CD8-positive, alpha-beta T cell (primary cell): ENCODE measurements at places on chromosomes 12 and 14.

DNA sequence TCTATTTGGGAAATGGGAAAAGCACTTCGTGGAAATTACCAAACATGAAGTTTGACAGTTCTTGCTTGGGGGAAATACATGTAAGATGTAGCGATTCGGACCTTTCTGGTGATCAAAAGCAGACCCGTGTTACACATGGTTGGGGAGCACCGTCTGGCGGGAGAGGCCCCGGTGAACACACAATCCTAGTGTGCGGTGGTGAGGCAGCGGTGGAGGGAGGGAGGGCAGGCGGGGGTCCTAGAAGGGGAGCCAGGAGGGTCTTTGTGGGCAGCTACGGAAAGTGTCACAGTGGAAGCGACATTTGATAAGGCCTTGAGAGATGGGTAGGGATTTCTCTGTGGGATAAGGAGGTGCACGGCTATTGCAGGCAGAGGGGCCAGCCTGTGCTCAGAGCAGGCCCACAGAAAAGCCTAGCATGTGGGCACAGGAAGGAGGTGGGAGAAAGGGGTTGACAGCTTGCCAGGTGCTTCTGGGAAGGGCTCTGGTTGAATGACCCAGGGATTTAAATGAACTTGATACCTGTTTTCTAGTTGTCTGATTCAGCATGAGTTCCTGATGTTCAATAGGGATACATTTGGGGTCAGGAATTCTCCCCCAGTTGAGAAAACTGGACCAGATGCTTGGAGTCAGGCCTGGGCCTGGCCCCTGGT is 7.2 kb downstream of the MVK start:
- DNase-seq: no peak

GRCh38 chr12:3596703-3597415 is 105.9 kb downstream of the PRMT8 start:
- DNase-seq: no peak

GRCh38 chr14:54981698-54982097 is 45.2 kb downstream of the WDHD1 start:
- no peak for DNase-seq

DNA sequence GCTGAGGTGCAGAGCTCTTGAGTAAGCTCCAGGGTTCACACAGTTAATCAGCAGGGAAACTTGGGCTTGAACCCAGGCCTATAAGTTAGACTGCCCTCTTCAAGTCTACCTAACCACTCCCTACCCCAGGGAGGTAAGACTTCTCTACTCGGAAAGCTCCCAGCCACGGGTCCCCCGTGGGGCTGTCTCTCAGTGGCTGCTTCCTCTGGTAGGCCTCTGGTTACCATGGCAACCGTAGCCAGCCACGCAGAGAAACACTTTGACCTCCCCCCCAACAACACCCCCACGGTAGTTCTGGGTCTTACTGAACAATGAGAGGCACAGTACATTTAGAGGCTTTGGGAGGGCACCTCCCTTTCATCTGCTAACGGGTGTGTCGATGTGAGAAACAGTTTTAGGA is 245.2 kb downstream of the AACS start:
- no peak for DNase-seq

DNA sequence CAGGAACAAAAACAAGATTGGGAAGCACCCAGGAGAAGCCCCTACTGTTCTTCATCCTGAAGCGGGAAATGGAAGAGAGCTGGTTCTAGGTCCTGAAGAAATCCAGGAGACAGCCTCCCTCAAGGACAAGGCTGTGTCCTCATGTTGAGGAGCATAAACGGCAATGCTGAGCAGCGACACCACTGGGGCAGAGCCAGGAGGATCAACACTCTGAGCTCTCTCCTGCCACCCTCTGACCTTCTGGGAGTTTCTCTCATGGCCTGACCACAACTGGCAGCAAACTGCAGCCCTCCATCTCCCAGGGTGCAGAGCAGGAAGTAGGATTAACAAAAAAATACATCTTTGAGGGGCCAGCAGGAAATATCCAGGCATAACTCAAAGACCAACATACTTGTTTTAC is 1292.2 kb upstream of the TMEM132C start:
- no peak for DNase-seq
